BE2C (cell line): ENCODE measurements at places on chromosomes 5 and 9.

DNA sequence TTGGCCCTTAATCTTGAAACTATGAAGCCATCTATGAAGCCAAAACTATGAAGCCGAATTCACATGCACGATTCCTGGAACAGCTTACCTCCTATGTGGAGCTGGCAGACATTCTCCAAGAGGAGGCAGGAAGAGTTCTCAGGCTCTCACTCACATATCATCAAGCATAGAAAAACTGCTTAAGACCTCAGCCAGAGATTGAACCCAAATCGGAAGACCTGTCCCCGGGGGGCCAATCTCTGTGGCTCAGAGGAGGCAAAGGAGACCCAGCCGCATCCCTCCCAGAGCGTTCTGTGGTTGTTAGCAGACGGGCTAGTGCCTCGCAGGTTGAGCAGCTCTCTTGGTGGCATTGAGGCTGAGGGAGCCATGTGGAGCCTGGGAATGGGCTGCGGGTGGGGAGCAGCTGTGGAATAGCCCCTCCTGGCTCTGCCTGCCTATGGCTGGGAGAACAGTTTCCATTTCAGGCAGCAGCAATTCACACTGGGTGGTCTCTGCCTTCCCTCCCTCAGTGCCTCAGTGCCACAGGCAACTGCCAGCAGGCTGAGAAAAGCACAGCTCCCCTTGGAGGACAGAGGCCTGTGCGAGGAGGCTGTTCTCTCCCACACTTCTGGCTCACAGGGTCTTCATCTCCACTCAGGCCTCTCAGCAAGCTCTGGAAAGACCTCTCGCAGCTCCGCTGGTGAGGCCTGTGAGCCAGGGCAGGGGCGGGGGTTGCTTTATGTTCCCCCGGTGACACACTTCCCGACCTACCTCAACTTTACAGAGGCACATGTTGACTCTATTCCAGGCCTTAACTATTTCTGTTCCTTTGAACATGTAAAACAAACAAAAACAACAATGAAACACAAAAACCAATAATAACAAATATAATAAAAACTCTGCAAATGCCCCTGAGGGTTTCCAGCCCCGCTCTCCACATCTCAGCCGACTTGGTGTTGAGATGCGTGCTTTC lies 17.4 kb upstream of the TMEM174 start:
- no peak for DNase-seq

GRCh38 chr9:99162759-99163364 lies 57.9 kb downstream of the TGFBR1 start:
- DNase-seq: no peak

DNA sequence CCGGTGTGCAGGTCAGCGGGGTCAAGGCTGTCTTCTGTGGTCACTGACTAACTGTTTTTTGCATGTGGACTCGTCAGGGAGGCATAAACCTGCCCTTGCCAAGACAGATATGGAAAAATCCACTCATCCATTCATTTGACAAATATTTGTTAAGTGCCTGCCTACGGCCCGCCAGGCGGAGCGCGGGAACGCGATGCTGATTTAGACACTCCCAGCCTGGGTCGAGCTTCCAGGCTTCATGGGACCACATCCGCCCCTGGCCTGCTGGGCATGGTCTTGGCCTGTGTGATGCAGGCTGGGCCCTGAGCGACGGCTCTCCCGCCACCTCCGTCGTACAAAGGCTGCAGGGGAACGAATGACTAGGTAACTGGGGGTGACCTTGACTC lies 18.1 kb downstream of the MYMK start:
- no peak for DNase-seq

GRCh38 chr9:89454498-89455355 lies 43.2 kb downstream of the SEMA4D start:
- DNase-seq: no peak

DNA sequence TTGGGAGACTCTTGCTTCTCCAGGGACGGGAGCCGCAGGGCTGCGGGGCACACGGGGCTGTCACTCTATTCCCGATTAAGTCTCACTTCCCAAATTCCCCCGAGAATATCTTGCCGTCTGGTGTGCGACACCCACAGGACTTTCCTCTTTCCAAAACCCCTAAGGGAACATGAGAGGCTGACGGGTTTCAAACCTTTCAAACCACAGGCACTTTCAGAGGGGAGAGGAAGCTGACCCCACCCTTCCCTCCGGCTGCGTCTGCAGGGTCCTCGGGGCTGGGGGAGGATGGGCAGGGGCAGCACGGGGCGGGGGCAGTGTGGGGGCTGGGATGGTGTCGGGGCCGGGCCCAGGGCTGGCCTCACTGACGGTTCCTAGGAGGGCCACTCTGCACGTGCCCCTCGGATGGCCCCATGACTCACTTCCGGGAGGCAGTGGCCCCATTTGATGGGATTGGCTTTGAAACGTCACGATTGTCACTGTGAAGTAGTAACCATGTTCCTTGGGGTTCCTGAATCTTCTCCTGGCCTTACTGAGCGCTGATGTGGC lies 38.2 kb downstream of the SLC9A3 start:
- DNase-seq: no peak

- no peak for DNase-seq
Measured at GRCh38 chr9:70641031-70641430, 226.6 kb upstream of the KLF9 start.
